ENCODE measurements at places on chromosomes 3 and 15.

- DNase-seq = no peak
Observed at GRCh38 chr15:68787609-68788263, 33.0 kb downstream of the ANP32A start.

DNA sequence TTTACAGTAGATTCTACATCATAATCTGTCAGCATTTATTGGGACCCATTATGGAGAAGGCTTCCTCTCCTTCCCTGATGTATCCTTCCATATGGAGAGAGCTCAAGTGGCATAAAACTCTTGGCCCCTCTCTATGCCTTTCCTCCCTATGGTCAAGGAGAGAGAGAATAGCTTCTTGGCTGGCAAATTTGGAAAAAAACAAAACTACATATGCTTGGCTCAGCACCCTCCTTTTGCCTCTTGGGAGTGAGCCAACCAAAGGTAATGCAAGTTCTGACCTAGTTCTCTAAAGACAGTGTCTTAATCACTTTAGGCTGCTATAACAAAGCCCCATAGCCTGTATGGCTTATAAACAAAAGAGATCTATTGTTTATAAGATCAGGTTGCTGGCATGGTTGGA, 37.5 kb downstream of the C3orf70 start:
- DNase-seq = no peak

DNA sequence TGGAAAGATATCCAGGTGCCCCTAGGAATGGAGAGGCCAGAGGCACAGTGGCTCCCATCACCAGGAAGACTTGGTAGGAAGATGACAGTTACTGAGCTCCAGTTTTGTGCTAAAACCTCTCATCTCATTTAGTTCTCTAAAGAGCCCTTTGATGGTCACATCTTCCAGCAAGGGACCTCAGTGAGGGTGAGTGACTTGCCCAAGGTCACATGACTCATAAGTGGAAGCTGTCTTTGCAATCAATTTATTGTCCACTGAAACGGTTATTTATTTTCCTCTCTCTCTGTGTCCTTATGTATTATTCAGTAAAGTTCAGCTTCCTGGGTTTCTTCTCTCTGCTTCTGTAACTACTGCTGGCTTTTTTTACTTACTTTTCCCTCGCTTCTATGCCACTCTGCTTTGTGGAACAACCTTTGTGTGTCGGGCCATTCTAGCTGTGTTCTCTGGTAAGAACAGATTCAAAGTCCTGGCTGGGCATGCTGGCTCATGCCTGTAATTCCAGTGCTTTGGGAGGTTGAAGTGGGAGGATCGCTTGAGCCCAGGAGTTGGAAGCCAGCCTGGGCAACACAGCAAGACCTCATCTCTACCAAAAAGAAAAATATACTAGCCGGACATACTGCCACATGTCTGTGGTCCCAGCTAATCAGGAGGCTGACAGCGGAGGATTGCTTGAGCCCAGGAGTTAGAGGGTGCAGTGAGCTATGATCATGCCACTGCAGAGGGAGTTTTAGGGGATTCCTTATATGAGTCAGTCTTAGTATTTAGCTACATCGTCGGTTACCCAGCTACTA, 55.9 kb downstream of the PDIA5 start:
- no peak for DNase-seq

DNA sequence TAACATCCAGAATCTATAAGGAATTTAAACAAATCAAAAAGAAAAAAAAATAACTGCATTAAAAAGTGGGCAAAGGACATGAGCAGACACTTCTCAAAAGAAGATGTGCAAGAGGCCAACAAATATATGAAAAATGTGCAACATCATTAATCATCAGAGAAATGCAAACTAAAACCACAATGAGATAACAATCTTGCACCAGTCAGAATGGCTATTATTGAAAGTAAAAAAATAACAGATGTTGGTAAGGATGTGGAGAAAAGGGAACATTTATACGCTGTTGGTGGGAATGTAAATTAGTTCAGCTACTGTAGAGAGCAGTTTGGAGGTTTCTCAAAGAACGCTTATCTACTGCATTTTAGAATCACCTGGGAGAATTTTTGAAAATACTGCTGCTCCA, 186.1 kb downstream of the OTOL1 start:
- DNase-seq = no peak

DNA sequence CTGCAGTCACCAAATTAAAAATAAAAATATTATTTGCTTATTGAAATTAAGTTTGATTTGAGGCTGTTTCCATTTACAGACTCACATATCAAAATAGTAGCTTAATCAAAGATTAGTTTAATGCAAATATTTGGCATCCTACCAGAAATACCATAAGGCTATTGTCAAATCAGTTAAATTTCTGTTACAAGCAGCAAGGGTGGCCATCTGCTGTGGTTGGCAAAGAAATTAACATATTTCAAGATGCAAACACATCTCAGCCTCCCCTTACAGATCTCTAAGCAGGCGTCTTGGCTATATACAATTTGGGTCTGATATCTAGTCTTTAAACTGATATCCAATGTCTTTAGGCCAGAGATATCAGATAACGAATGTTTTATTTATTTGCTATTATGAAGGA, 83.2 kb upstream of the NEDD4 start:
- peak; percentile 92 for DNase-seq

- DNase-seq = peak; percentile 59
Observed at GRCh38 chr15:88878720-88879184, 16.6 kb downstream of the HAPLN3 start.

DNA sequence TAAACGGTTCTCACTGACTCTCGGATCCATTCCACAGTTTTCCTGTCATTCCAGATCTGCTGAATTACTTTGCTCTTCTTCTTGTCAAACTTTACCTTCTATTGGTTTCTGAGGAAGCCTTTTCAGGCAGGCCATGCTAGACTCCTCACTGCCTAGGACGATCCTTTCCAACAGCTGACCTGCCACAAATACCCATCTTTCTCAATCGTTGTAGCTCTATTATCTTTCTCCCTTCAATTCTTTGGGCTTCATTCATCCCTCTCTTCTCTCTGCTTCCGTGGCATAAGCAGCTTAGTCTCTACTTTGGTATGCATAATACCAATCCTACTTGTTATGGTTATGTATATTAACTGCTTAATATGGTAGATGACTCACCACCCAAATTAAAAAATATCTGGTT, 421.8 kb downstream of the NLGN1 start:
- no peak for DNase-seq

GRCh38 chr3:15440891-15441290, 13.5 kb downstream of the EAF1 start:
- DNase-seq = no peak

DNA sequence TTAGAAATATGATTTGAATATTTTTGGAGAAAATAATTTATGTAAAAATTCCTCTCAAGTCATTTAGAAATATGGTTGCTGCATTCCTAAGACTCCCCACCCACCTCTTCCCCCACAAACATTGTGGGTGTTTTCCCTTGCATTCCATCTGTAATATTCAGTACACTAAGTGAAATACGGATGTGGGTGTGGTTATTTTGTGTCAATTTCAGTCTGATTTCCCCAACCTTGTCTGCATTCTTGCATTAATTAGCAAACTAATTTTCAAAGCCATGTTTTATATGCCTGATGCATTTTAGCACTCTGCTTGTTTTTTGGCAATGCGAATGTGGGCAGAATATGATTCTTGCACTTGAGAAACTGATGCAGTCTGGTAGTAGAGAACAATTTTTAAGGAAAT, 408.3 kb upstream of the RGMA start:
- DNase-seq = no peak

- DNase-seq = no peak
Observed at GRCh38 chr3:177443469-177443868, 246.2 kb upstream of the TBL1XR1 start.

- peak; percentile 41 for DNase-seq
Observed at GRCh38 chr3:184371570-184372018, 6.4 kb downstream of the THPO start.

- DNase-seq = no peak
Observed at GRCh38 chr3:23404246-23404645, 201.1 kb downstream of the UBE2E2 start.

GRCh38 chr3:18500322-18500721, 75.2 kb upstream of the SATB1 start:
- no peak for DNase-seq

DNA sequence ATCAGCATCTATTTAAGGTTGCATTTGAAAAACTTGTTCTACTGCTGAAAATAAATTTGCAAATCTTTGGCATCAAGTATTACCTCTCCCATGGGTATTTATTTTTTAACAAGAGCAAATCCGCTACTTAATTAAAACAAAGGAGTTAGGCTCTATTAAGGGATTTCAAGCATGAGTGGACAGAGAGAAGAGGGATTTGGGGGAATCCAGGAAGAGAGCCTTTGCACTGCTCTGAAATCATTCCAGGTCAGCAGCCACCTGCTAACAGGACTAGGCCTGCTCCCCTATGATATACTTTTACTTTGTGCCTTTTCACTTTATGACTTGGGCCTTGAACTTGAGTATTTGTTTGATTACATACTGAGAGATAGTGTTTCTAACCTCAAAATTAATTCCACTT, 57.1 kb downstream of the IQCH start:
- DNase-seq = peak; percentile 90

Data from NCI-H524 treated with DMSO at 0.1 percent for 48 hours (cell line).